Kidney (tissue), 22 donors: ENCODE measurements at places on chromosomes 6 and 20. TPM values are rescaled to one million over a fixed set of nuclear protein-coding genes. Genes with fewer than 3 reads are reported as not detected.
A peak's percentile ranks its signal among the peaks of the same experiment; 100 is the strongest.

Gene BEND6
- 0.72 TPM for total RNA-seq

Gene BTN1A1
- total RNA-seq: 0.09 TPM

Gene TFAP2C
- total RNA-seq: 1.4 TPM

Gene IMPG1
- not detected for total RNA-seq

Gene VSTM2L
- 4.1 TPM for total RNA-seq

Gene OR2B6
- total RNA-seq: not detected

Gene RWDD1
- total RNA-seq: 39.3 TPM

Gene MAP3K7
- 25.7 TPM for total RNA-seq

DNA sequence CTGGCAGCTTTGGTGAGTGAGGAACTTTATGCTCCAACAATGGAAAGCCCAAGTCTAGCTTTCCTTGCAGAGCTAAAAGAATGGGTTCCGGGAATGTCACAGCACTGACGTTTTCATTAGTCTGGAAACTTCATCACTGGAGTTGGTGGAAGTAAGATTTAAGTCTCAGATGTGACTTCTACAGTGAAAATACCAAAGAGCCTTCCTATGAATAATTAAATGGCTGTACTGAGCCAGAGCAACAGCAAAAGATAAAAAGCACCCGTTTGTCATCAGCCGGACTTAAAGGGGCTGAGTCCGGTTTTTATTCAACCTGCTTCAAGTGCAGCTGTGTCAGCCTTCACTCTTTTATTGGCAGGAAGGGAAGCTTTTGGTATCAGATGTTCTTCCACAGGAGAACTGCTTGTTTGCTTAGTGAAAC is 46.5 kb upstream of the SHLD1 start:
- DNase-seq: peak; percentile 18

- peak; percentile 61 for DNase-seq
These were observed 54.0 kb upstream of the IPCEF1 start for GRCh38 chr6:154410619-154411072.

DNA sequence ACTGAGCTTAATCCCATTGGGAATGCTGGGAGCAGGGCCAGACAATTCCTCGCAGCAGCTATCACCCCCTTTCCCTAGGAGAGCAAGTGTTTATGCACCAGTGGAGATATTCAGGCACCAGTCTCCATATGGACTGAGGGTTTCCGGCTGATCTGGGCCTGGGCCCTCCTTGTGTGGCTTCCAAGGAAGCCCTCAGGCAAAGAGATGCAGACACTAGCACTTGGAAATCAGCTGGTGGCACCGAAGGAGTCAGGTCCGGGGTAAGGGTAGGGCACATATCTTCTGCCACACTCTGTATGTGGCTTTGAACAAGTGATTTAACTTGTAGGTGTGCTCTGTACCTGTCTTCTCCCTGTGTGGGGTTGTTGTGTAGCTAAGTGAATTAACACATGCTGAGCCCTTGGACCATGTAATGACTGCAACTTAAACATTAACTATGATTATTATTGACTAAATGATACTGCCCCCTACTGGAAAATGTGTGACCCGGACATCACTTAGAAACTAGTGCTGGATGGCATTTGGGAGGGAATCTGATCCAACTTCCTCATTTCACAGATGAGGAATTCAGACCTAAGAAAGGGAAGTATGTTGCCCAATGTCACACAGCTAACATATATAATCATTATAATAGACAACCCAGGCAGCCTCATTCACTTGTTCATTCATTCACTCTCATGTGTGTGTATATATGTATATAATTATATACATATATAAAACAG is 19.3 kb upstream of the WFDC2 start:
- DNase-seq: peak; percentile 79

DNA sequence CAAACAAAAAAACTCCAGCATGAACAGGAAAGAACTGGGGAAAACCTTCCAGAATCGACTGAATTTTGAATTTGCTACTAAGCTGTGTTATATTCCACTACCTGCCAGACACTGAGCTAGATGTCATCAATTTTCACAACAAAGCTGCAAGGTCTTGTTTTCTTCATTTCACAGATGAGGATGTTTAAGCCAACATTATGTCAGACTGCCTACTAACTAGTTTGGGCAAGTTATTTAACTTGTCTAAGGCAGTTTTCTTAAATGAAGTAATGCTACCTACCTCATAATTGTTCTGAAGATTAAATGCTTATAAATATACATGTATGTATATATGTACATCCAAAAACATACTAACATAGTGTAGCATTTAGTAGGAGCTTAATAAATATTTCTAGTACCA is 144.4 kb downstream of the MMS22L start:
- no peak for DNase-seq

GRCh38 chr6:126103993-126104392 is 117.7 kb downstream of the TRMT11 start:
- no peak for DNase-seq

DNA sequence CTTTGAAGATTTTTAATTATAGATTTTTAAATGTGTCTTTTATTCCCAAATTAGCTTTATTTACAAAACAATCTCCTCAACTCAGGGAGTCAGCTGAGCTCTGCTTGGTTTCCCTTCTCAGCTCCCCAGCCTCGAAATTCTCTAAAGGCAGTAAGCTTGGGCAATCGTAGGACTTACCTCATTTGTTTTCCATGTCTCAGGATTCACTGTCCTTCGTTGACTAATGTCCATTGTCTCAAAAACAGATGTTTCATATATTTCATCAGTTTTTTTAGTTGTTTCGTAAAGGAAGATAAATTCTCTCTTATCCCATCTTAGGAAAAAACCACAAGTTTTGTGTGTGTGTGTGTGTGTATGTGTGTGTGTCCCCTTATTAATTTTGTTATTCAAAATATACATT is 102.2 kb upstream of the ADGRF1 start:
- no peak for DNase-seq

GRCh38 chr20:953742-954141 is 37.6 kb upstream of the ANGPT4 start:
- DNase-seq: no peak

DNA sequence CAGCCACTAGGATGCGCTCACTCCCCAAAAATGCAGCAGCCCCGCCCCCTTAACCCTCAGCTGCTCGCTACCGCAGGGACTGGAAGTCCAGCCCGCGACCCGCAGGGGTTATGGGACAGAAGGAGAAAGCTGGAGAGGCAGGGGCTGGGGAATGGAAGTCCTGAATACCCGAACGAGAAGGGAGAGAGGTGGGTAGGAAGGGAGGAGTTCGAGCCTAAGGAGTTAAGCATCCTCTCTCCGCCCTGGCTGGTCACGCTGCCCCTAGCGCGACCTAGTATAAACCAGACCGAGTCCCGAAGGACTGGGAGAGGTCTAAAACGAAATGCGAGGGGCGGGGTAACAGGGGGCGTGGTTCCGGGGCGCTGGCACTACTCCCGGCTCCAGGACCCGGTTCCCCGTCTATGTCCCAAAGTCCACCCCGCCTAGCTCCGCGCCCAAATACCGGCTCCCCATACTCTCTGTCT is 448 bp upstream of the DDAH2 start:
- DNase-seq: peak; percentile 97

DNA sequence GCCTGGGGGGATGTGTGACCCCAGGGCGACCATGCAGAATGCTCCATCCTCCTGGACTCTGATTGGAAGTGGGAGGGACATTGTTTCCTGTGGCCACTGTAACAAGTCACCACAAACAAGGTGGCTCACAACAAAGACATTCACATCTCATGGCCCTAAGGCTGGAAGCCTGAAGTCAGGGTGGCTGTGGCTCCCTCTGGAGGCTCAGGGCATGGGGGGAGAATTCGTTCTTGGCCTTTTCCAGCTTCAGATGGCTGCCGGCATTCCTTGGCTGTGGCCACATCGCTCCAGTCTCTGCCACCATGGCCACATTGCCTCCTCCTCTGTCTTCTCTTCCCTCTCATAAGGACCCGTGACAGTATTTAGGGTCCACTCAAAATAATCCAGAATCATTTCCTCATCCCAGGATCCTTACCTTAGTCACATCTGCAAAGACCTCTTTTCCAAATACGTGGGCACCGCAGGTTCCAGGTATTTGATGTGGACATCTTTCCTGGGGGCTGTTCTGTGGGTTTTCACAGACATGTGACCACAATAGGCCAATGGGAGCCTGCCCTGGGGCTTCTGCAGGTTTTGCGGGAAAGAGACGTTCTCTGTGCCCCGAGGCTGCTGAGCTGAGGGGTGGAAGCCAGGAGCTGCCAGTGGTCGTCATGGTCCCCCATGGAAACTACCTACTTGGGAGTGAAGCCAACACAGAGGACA is 249.3 kb downstream of the PREX1 start:
- no peak for DNase-seq

GRCh38 chr6:151141685-151142084 is 98.1 kb upstream of the AKAP12 start:
- DNase-seq: no peak

DNA sequence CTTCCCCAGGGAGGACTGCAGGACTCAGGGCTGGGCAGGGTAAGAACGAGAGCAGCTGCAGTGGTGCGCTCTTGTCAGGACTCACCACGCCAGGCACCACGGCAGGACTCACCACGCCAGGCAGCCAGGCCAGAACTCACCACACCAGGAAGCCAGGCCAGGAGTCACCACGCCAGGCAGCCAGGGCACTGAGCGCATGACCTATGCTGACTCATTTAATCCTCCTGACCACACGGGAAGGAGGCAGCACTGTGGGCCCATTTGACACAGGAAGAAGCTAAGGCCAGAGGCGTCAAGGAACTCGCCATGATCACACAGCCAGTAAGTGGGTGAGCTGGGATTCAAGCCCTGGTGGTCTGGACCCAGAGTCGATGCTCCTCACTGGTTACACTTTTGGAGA is 189.3 kb downstream of the PREX1 start:
- DNase-seq: no peak

DNA sequence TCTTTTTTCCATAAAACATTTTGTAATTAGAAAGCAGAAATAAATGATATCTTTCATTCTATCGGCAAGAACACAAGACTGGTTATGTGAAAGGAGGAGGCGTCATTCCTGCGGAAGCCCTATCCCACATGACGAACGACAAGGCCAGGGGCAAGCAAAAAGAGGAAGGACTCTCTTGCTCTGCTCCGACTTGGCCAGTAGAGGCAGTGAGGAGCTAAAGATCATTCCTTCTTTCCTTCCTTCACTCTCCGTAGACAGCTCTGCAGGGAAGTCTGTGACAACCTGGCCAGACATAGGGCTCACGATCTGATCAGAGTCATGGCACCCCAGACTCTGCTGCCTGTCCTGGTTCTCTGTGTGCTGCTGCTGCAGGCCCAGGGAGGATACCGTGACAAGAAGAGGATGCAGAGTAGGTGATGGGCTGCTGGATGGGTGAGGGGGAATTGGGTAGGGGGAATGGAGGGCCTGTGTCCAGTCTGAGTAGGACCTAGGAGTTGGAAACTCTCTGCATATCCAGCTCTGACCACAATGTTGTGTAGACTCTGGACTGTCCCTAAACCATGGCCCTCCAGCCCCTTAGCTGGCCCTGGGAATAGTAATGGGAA is at the start of gene WFDC10A:
Gene WFDC10A, plus strand, starts transcription at position 244 of the 605 bp plus-strand sequence. Its CDS starts 75 bp downstream, at position 319.
- no peak for DNase-seq

GRCh38 chr20:12110711-12111110 is 193.0 kb downstream of the BTBD3 start:
- no peak for DNase-seq

DNA sequence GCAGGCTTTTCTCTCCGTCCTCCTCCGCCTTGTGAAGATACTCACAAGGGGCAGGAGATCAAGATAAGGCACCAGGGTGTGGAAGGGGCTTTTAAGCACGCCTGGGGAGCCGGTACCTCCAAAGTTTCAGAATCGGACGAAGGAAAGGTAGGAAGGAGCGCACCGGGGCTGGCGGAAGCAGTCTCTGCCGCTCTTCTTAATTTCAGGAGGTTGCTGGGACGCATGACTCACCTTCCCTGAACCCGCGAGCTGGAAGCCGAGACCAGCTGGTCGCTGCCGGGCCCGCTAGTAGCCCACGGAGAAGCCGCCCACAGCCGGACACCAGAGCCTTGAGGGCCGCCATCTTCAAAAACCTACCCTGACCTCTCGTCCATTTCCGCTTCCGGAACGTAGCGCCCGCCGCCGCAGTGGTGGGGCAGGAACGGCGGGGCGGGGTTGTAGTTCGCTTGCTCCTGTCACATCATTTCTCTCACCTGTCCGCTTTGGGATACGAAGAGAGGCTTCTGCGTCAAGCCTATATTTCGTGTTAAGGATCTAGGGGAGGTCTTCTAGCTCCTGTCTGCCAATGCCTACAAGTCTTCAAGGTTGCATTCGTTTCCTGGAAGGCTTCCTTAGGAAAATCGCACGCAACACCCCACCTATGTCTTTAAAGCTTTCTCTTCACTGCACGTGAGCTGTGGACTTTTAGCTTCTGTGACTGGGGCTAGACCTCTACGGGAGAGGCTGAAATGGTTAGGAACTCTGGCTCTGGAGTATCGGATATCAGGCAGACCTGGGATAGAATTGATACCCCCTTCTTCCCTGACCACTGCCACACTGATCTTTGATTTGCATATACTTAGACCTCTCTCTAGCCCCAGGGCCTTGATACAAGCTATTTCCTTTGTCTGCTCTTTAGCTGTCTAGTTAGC is at the start of gene MRPS18A:
Gene MRPS18A, minus strand, starts transcription at position 355 of the 911 bp plus-strand sequence. Its CDS starts 12 bp downstream, at position 343.
- peak; percentile 93 for DNase-seq

DNA sequence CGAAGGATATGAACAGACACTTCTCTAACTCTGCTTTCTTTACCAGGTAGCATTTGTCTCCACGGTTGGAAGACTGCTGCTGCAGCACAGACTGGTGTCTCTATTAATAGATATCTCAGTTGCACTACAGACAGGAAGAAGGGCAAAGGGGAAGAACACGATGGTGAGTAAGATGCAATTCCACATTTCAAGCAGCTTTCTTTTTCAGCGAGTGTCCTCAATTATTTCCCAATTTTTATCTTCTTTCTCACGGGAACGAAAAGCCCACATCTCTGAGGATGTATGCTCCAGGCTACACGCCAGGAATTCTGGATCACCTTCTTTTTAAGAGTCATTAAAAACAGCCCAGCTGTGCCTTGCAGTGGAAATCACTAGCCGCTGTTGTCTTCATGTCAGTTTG is 311.6 kb upstream of the ECI2 start:
- DNase-seq: no peak

- DNase-seq: no peak
These were observed 1.5 kb downstream of the HM13 start for GRCh38 chr20:31515775-31516107.

- no peak for DNase-seq
These were observed 20.9 kb downstream of the SCAF8 start for GRCh38 chr6:154754152-154754551.

GRCh38 chr6:121492536-121492935 is 57.1 kb downstream of the GJA1 start:
- DNase-seq: no peak

GRCh38 chr6:130675072-130675471 is 152.1 kb upstream of the SMLR1 start:
- DNase-seq: no peak

DNA sequence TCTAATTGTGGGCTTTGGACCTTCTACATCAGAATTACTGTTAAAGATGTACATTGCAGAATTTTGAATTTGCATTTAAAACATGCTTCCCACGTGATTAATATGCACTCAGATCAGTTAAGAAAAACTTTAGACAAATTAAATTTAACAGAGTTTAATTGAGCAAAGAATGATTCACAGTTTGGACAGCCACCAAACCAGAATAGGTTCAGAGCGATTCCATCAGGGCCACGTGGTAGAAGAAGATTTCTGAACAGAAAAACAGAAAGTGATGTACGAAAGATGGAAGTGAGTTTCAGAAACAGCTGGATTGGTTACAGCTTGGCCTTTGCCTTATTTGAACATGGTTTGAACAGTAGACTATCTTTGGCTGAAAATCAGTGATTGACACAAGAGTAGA is 704.2 kb upstream of the MAP3K7 start:
- DNase-seq: no peak
